Amygdala (tissue), 56 donors: ENCODE measurements at places on chromosomes 2 and 18.

- DNase-seq: no peak
These were observed 23.8 kb upstream of the CABYR start for GRCh38 chr18:24114924-24115549.

DNA sequence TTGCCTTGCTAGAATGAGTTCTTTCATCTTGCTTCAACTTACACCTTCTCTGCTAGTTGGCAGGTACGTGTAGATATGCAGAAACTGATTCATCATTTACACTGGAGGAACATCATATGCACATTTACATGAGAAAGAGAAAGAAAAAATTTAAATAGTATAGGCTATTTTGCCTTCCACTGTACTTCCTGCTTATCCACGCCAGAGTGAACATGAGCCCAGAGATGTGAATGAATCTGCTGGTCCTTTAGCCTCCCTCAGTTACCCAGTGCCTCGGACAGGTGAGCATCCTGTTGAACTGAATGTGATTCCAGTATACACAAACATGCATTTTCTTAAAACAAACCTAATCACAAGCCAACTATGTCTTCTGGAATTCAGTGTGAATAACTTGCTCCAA lies 83.6 kb downstream of the SESTD1 start:
- DNase-seq: no peak

GRCh38 chr2:946073-946948 lies 4.3 kb upstream of the SNTG2 start:
- DNase-seq: no peak

DNA sequence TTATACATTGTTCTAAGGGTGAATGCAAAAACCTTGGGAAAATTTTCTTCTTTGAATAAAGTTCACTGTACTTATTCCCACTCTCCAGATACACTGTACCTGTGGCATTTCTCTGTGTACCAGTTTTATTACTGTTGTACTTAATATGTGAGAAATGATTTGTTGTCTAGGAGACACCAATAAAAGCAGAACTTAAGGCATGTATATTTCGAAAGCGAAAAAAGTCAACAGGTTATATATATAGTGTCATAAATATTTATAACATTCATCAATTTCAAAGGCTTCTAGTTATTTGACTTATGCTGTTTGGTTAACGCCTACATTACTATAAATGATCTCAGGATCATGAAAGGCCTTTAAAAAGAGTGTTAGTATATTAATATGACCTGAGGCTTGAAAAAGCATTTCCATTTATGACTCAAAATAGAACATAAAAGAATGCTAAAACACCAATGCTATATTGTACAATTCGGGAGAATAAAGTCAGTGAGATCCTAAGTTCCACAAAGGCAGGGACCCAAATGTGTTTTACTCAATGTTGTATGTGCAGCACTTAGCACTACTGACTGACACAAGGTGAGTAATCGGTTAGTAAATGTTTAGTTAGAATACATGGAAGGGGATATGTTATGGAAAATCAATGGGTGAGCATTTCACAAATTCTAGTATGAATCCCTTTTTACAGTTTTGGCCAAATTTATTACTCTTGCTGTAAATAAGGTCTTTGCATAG lies 32.2 kb upstream of the HNRNPA3 start:
- no peak for DNase-seq

- DNase-seq: no peak
These were observed 45.5 kb downstream of the LYPD6 start for GRCh38 chr2:149375801-149376361.

DNA sequence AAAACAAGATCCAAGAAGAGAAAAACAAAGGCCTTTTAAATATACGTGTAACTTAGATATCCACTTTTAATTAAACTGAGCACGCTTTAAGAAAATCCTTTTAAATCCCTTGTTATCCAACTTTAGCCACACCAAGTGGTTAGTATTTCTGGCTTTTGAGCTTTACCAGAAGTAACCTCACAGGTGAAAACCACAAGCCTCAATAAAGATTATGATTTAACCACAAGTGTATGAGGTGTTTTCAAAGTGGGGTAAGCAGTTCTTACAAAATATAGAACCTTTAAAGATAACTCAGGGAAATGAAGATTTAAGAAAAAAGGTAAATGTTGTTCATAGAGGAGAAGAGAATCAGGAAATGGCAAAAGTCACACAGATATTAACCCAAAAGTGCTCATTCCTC lies 58.4 kb upstream of the CDCA7 start:
- DNase-seq: no peak

- no peak for DNase-seq
These were observed 26.1 kb upstream of the MMADHC start for GRCh38 chr2:149613704-149614103.

- no peak for DNase-seq
These were observed 53.3 kb upstream of the TRIB2 start for GRCh38 chr2:12663306-12664037.

- DNase-seq: no peak
These were observed 56.8 kb downstream of the ATF2 start for GRCh38 chr2:175111200-175111657.

GRCh38 chr18:63158676-63159291 lies 160.8 kb downstream of the BCL2 start:
- no peak for DNase-seq

- DNase-seq: no peak
These were observed 118.4 kb downstream of the MEIS1 start for GRCh38 chr2:66553370-66553769.

DNA sequence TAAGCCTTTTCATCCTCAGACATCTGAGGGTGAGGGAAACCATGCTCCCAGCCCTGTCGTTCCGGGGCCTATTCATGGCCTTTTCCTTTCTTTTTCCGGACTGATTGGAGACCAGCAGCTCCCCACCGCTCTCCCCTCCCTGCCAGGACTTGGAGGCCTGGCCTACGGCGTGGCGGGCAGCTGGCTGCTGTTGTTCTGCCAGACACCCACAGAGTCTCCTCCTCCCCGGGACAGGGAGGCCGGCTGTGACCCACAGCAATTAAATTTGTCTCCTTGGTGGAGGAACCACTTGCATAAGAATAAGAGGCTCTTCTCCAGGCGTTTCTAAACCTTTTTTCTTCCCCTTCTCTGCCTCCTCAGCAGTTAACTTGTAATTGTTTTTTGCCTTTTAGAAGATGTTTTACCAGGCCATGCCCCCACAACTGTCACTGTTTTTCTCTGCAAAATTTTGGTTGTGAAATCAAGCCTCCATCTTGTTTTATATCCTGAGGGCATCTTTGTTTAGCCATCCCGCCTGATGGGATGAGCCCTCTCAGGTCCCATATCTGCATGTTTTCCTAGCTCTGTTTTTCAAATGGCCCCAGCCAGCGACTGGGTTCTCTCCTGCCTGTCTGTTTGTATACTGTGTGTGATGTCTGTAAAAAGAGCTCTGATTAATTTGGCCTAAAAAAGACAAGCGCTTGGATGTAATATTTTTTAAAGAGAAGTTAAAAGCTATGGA lies 1060.0 kb upstream of the DDX18 start:
- DNase-seq: no peak

DNA sequence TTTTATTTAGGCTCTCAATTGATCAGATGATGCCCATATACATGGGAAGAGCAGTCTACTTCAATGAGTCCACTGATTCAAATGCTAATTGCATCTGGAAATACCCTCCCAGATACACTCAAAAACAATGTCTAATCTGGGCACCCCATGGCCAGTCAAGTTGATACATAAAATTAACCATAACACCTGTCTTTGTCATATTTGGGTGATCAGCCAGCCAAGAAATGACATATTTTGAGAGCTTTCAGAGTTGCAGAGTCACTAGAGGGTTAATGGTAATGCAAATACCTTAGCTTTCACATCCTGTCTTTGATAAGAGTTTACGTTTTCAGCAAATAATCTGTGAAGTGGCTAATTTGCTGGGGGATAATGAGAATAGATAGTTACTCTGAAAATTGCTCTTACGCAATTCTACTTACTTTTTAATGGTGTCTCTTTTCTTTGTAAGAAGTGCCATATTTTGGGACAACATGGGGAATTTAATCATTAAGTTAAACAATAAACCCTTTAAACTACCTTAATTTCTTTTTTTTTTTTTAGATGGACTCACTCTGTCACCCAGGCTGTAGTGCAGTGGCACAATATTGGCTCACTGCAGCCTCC lies 49.1 kb downstream of the CCDC195 start:
- no peak for DNase-seq

DNA sequence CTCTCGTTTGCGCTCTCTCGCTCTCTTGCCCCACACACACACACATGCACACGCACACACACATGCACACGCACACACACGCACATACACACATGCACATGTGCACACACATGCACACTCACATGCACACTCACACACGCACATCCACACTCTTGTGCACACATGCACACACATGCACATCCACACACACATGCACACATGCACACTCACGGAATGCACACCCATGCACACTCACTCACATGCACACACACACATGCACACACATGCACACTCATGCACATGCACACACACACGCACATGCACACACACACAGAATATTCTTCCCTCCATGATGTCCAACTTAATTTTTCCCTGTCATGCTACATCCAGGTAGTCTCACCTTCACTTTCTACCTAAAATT lies 360.1 kb downstream of the DCC start:
- no peak for DNase-seq

- DNase-seq: no peak
These were observed 2.1 kb upstream of the SMCHD1 start for GRCh38 chr18:2653467-2653866.

DNA sequence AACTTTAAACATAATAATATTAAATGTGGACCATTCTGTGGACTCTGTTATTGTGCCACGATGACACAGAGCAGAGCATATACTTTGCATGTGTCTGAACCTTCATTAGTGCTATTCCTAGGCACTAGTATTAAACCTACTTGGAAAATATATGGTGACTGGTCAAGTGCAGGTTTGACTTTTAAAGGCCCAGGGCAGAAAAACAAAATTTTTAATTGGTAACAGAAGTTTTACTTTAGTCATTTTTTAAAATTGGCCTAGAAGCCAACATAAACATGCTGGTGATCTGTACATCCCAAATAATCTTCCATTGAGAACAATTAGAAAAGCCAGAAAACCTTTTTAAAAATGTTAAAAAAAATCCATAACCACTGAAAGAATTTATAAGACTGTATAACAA lies 16.6 kb downstream of the LDAH start:
- no peak for DNase-seq

DNA sequence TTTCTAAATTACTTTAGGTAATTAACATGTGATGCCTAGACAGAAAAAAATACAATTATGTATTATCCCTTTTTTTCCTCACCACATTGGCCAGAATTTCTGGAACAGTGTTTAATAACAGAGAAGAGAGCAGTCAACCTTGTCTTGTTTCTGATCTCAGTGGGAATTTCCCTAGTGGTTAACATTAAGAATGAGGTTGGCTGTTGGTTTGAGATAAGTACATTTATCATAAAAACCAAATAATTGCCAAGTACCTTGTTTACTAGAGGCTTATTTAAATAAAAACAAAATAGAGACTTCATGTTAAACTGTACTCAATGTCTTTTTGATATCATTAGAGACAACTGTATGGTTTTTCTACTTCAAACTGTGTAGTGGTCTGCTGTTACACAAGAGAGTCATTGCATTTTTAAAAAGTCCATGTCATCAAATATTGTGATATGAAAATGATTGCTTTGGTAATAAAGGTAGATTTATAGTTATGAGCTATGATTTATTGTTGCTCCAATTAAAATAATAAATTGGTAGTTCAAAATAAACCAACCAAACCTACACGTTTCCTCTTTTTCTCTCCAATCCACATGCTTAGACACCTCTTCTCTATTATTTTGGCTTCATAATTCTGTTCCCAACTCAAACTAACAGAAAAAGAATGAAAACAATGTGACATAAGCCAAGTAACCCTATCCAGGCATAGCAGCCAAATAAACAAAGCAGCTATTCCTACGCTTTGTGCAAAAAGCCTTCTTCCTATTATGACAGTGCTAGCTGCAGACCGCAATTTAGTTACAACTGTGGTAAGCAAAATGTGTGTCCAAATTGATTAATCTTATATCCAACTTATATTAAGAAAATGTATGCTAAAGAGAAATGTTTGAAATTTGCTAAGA lies 20.9 kb upstream of the TANK start:
- DNase-seq: no peak

- DNase-seq: no peak
These were observed 145.4 kb downstream of the TCF4 start for GRCh38 chr18:55442561-55442960.

- DNase-seq: no peak
These were observed 231.7 kb downstream of the FSIP2 start for GRCh38 chr2:185970148-185970852.

- DNase-seq: no peak
These were observed 73.9 kb upstream of the NFATC1 start for GRCh38 chr18:79321625-79322405.

- DNase-seq: no peak
These were observed 238.5 kb upstream of the RGPD4 start for GRCh38 chr2:107588181-107588580.

DNA sequence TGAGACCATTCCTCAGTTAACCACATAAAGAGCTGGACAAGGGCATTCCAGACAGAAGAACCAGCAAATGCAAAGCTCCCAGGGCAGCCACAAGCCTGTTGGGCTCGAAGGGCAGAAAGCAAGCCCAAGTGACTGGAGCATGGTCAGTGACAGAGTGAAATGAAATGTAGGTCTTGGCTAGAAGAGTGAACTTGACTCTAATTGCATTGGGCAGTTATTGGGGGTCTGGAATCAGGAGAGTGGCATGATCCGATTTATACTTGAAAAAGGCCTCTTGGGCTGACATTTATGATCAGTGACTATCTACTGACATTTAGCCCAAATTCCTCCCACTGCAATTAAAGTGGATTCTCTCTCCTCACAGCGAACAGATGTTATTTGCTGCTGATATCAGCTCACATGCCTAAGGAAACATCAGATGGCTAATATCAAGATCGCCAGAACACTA lies 152.5 kb upstream of the KLF7 start:
- DNase-seq: no peak

DNA sequence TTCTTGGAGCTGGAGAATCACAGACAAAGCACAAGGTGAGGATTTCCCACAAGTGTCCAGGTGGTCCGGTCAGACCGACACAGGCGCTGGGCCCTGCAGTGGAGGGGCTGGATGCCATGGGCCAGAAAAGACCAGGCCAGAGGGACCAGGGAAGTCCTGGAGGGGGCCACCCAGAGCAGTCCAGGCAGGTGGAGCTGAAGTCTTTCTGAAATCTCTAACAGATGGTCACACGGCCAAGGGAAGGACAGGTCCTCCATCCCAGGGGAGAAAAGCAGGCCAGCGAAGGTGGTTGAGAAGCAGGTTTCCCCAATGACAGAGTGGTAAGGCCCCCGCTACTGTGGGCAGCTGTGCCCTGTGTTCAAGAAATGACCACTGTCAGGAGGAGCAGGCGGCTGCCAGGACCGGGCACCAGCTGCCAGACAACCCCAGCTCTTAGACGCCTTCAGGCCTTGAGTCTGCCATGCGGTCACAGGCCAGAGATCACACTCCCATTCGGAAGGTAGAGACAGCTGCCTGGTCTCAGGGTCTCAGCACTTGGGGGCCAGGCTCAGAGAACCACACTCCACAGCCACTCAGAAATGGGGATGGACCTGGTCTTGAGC lies 25.9 kb downstream of the HS1BP3 start:
- no peak for DNase-seq

- DNase-seq: no peak
These were observed 40.9 kb downstream of the STAT4 start for GRCh38 chr2:191109888-191110287.
